ENCODE measurements at places on chromosomes 4 and X. TPM values are rescaled to one million over a fixed set of nuclear protein-coding genes. Genes with fewer than 3 reads are reported as not detected.

The RAB28 gene
- 11.9 TPM for total RNA-seq

The AMBN gene
- not detected for total RNA-seq

The TGIF2LX gene
- total RNA-seq, result not detected

The MTCP1 gene
- 17.5 TPM for total RNA-seq

The UGT2B28 gene
- not detected for total RNA-seq

The SCOC gene
- total RNA-seq, result 31.2 TPM
